ENCODE measurements at places on chromosomes 13 and 19. TPM values are rescaled to one million over a fixed set of nuclear protein-coding genes. Genes with fewer than 3 reads are reported as not detected.

NTF4 gene
- total RNA-seq = not detected

ACP7 gene
- not detected for total RNA-seq

GJB6 gene
- 8.3 TPM for total RNA-seq

ZNF28 gene
- 35.1 TPM for total RNA-seq

- no peak for DNase-seq
Measured at GRCh38 chr19:54355675-54356074, 9.1 kb downstream of the LAIR1 start.

- DNase-seq = no peak
Measured at GRCh38 chr19:56282809-56283208, 10.3 kb downstream of the EDDM13 start.

- no peak for DNase-seq
Measured at GRCh38 chr19:23999821-24000610, 85.3 kb downstream of the ZNF726 start.

GRCh38 chr19:46591870-46592269 lies 9.3 kb upstream of the CALM3 start:
- no peak for DNase-seq

GRCh38 chr13:93220073-93220472 lies 6.5 kb upstream of the GPC6 start:
- no peak for DNase-seq

- DNase-seq = no peak
Measured at GRCh38 chr13:24328145-24328544, 18.8 kb downstream of the C1QTNF9 start.

DNA sequence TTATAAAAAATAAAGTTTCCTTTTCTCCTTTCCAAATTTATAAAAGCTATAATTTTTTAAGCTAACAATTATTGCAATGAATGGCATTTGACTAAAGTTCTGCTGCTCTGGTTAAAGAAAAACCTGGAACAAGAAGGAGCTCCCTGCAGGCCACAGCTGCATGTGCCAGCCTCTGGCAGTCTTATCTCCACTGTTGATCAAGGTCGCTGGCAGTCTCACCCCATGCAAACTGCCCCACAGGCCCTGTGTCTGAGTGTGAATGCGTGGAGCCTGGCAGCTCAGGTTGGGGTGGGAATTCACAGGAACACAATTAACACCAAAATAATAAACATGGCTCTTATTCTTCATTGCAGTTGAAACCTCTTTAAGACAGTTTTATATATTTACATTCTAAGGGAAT lies 30.2 kb upstream of the FREM2 start:
- DNase-seq = no peak

GRCh38 chr19:1064661-1065605 lies 2.0 kb upstream of the ARHGAP45 start:
- DNase-seq = no peak

DNA sequence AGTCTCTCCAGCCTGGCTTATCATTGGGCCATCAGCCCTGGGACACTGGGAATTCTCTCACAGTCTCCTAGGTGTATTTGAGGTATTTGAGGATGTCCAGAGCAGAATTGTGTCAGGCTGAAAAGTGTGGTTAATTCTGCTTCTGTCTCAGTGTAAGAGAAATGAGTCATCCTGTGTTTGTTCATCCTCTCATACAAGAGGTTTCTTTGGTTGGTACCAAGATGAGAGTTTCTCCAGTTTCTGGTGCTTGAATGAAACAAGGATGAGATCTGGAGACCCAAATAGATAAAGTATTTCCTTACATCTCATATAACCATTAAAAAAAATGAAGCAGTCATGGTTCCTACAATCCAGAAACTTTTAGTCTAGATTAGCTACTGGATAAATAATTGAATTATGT lies 7.7 kb downstream of the ZNF253 start:
- DNase-seq = no peak

- peak; percentile 70 for DNase-seq
Measured at GRCh38 chr19:48681127-48681470, 8.3 kb upstream of the NTN5 start.

DNA sequence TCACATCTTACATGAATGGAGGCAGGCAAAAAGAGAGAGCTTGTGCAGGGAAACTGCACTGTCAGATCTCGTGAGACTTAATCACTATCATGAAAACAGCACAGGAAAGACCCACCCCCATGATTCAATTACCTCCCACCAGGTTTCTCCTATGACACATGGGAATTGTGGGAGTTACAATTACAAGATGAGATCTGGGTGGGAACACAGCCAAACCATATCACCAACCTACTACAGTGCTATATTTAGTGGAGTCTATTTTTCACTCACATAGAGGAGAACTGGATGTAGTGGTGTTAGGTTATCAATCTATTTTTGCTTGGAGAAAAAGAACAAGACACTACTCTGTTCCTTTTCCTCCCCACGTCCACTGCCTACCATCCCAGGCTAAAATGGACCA lies 276.6 kb downstream of the KCTD12 start:
- DNase-seq = peak; percentile 14

- no peak for DNase-seq
Measured at GRCh38 chr19:53812335-53812734, 11.8 kb downstream of the NLRP12 start.

DNA sequence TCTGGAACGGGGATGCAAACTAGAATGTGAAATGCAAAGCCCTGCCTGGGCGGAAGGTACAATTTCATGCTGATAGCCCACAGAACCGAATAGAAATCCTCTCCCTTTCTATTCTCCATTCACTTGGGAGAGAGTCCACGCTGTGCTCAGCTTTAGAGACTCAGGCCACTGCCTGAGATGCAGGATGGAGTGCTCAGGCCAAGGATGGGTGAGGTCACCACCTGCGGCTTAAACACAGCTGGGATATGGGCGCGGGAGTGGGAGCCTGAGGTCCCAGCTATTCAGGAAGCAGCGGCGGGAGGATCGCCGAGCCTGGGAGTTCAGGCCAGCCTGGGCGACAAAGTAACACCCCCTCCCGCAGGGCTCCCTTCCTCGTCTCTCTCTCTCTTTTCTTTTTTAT lies 446 bp upstream of the ZNF83 start:
- DNase-seq = no peak
